ENCODE measurements at places on chromosomes 12 and 14.

DNA sequence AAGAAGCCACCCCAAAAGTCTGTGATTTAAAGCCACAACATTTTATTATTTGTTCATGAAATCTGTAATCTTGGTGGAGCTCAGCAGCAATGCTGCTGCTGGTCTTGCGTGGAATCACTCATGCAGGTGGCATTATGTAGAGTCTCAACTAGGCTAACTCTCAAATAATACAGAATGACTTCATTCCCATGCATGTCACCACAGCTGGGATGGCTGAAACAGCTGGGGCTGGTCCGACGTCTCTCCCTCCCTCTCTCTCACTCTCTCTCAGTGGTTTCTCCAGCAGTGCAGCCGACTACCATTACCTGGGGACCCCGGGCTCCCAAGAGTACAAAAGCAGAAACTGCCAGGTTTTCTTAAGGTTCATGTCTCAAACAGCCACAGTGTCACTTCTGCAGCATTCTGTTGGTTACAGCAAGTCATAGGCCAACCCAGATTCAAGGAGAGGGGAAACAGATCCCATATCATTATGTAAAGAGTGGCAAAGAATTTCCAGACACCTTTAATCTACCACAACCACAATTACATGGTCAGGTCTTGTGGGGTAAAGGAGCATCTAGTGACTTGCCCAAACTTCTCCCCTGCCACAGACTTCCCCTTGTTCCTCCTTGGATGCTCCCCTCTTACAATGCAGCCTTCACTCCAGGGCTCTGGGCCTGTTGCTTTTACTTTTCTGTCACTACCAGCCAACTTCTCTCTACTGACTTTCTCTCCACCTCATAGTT is 192.0 kb upstream of the HMGA2 start:
- no peak for DNase-seq

DNA sequence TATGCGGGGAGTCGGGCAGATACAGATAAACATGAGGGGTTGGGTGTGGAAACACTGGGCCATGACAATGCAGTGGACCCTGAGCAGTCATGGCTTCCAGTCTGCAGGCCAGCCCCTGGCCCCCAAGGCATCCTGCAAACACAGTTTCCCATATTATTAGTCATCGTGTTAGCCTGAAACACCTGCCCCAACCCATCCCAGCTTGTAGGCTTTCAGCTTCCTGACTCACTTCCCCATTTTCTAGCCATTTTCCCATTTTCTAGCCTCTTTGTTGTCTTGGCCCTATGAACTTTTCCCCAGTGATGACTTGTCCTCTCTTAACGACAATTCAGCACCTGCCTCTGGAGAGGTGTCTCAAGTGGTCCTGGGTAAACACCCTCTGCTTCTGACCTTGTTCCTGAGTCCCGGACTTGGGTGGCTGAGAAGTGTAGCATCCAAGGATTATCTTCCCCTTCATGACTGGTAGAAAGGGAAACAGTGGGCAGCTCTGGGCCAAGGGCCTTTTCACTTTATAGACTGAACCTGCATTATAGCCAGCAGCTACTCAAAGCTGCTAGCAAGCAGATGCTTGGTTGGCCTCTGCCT is 4.3 kb upstream of the PGF start:
- DNase-seq = no peak

DNA sequence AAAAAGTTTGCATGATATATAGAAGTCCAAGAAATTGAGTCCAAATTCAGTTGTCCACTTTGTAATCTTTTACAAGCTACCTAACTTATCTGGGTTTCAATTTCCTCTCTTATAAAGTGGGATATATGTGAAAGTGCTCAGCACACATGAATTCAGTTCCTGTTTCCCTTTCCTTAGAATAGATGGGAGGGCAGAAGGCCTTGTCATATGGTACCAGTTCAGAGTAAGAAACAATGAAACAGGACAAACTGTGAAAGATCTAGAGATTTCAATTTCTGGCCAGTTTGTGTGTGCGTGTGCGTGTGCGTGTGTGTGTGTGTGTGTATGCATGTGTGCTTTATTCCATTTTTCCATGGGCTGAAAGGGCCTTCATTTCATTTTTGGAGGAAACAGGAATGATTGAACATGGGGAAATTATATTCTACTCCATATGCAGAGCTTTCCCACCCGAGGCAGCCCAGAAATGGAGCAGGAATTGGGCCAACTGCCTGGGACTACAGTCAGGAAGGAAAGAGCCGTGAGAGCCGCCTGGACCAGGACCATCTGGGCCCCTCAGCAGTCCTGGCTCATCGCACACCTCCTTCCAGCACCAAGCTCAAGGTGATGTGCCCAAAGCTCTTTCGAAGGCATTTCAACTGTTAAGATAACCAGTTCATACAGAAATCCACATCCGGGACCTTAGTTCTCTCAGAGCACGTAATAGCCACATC is 183.2 kb downstream of the EPS8 start:
- DNase-seq = no peak

DNA sequence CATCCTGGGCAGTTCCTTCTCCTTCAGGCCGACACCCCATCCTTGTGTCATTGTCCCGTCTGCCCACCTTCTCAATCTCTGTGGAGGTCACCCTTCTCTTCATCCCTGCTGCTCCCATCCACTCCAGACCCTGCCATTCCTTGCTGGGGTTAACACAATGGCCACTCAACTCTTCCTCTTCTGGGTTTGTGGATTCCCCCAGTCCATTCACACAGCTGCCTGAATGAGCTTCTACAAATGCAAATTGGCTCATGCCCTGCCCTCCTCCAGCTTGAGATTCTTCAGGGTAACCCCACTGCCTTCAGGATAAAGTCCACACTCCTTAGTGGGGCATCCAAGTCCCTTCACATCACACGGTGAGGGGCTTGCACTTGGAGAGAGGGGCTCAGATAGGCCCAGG is 17.2 kb upstream of the PRMT8 start:
- no peak for DNase-seq

Measured in occipital lobe (tissue), 3 donors.